Iris pigment epithelial cell (primary cell): ENCODE measurements at places on chromosomes 2 and 18.
A peak's percentile ranks its signal among the peaks of the same experiment; 100 is the strongest.

DNA sequence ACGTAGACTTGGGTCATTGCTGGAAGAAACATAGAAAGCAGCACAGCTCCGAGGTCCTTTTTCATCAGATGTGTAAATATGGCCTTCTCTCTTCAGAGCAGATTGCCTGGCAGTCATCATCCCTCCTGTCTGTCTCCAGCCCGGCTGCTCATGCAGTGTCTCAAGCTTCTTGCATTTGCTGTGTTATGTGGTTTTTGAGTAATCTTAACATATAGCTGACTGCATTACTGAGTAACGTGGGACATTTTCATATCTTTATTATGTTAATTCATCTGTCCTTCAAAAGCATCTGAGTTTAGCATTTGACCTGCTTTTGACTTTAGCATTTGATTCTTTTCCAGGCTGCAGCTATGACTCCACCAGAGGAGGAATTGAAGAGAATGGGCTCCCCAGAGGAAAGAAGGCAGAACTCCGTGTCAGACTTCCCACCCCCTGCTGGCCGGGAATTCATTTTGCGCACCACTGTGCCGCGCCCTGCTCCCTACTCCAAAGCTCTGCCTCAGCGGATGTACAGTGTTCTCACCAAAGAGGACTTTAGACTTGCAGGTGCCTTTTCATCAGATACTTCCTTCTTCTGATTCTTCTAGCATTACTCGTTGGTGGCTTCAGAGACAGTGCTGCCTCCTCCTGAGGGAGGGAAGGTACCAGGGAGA, 116.2 kb downstream of the RAB3GAP1 start:
- DNase-seq, result no peak

DNA sequence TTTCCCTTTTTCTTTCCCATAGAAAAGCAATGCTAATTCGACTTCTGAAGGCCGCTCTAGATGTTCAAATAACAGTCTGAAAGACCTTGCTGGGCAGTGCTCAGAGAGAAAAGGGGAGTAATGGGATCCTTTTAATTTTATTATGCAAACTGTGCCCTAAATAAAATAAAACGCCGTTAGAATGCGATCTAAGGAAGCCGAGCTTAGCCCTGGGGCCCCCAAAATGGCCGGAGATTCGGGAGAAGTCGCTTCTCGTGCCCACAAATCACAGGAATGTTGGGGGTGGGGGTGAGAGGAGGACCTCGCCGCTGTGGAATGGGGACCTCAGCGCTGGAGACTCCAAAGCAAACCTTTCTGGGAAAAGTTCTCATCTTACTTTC, 8.4 kb upstream of the POU3F3 start:
- no peak for DNase-seq

DNA sequence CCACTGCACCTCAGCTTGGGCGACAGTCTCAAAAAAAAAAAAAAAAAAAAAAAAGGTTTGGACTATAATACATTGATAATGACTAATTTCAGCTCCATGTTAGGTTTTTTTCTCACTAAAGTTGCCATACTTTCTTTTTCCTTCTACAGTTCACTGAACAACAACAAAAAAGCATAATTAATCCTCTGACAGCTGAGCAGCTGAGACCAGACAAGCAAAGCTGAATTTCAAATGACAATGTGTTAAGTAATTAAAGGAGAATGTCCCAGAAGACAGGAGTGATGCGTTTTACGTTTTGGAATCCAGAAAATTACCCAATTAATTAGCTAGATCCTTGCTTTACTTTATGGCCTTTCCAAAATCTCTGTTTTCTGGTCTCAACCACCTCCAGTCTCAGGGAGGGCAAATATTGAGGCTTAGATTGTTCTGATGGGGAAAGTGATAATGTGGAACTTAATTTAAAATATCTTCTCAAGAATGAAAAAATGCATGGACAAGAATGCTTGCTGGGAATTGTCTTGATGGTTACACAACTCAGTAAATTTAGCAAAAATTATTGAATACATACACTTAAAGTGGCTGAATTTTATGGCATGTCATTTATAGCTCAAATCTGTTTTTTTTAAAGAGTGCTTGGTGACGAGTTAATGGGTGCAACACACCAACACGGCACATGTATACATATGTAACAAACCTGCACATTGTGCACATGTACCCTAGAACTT, 17.4 kb upstream of the RMDN2 start:
- DNase-seq, result no peak

DNA sequence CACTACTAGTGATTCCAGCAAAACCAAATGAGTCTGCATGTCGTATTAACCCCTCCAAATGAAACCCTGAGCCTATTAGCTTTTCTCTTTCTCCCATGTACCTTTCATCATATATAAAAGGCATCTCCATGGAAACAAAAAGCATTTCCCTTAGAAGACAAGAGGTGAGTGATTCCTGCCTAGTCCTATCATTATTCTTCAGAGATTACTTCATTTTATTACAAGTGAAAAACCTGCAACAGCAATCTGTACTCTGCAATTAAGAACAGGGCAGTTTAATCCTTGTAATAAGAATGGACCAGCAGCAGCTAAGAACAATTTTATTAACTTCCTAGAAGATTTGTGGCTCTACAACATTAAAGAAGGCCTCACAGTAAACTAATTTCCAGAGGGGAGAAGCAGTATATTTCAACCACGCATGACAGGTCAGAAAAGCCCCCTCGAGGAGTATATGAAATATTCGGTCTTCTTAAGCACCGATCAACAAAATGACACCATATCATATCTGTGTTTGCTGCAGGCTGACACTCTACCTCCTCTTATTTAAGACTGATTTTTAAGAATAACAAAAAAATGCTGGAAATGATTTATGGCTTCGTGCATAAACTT, 132.3 kb upstream of the TFPI start:
- no peak for DNase-seq

GRCh38 chr18:36469461-36469860, 171.9 kb downstream of the FHOD3 start:
- DNase-seq, result no peak

- no peak for DNase-seq
These were observed 268.0 kb upstream of the LRATD1 start for GRCh38 chr2:14364471-14364870.

- peak; percentile 82 for DNase-seq
These were observed 148.1 kb downstream of the ZNF407 start for GRCh38 chr18:74745633-74746403.

GRCh38 chr2:3429066-3429610, 49.6 kb downstream of the TRAPPC12 start:
- no peak for DNase-seq

GRCh38 chr18:26335156-26335555, 108.9 kb downstream of the TAF4B start:
- DNase-seq, result peak; percentile 10

- DNase-seq, result no peak
These were observed 22.0 kb upstream of the SP9 start for GRCh38 chr2:174312581-174313234.
